ENCODE measurements at places on chromosomes 7 and 10.

- peak; percentile 90 for DNase-seq
Observed at GRCh38 chr10:103645141-103646054, 151.9 kb downstream of the NEURL1 start.

DNA sequence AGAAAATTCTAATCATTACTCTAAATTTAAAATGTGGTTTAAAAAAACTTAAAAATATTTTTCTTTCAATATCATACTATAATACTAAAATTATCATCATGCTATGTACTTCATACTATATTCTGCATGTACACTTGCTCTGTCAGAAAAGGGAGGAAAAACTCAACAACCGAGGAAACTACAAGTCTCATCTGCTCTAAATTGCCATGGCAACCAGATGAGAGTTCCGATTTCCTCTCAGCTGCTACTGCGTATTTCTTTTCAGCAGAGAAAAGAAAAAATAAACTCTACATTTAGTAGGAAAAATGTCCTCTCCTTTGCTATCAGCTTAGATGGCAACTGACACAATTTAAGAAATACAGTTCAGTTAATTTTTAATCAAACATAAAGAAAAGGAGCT lies 178.9 kb downstream of the SRPK2 start:
- DNase-seq = no peak

DNA sequence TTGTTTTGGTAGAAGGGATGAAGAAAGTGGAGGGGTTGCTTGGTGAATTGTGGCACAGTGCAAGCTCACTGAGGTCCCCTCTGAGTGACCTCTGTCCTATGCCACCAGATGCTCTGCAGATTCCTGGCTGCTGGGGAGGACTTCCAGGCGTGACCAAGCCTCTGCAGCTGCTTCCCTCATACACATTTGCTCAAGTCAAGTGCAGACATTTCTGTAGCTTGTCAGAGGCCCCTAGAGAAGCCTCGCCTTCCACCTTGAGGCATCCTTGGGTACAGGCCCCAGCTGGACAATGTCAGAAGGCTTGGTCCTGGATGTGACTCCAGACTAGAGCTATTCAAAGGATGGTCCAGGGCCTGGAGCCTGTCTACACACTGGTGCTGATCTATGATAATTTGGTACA lies 464.2 kb downstream of the PLXNA4 start:
- DNase-seq = no peak

GRCh38 chr7:12968836-12969422 lies 281.5 kb downstream of the ARL4A start:
- no peak for DNase-seq

GRCh38 chr7:115221456-115221855 lies 299.6 kb downstream of the MDFIC start:
- DNase-seq = no peak

DNA sequence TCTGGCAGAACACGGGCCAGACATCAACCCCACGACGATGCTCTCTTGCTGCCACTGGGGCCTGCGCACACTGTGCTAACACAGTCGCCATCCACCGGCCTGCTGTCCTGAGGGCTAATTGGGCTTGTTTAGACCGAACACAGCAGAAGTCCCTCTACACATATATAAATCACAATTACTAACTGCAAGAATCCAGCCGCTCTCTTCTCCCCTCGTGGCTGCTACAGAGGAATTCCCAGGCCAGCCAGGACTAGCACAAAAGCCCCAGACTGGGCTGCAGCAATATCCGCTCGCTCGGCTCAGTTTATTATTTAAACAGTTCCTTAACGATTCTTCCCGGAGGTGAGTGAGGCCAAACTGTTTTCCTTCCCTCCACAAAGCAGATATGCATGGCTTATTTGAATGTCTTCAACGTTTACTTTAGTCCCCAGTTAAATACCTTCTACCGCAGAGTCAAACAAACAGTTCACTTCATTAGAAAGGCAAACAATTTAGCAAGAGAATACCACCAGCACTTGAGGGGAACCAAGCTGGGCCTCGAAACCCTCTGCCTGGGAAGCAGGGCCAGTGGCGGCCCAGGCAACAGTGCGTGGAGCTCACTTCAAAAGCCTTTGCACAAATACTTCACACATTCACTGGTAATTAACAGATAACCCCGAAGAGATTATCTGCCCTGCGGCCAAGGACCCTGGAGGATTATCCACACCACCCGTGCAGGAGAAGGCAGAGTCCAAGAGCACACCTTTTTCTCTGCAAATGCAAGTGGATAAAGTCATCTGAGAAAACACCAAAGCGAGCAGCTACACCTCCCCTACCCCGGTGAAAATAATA lies 145.3 kb downstream of the GLI3 start:
- no peak for DNase-seq

DNA sequence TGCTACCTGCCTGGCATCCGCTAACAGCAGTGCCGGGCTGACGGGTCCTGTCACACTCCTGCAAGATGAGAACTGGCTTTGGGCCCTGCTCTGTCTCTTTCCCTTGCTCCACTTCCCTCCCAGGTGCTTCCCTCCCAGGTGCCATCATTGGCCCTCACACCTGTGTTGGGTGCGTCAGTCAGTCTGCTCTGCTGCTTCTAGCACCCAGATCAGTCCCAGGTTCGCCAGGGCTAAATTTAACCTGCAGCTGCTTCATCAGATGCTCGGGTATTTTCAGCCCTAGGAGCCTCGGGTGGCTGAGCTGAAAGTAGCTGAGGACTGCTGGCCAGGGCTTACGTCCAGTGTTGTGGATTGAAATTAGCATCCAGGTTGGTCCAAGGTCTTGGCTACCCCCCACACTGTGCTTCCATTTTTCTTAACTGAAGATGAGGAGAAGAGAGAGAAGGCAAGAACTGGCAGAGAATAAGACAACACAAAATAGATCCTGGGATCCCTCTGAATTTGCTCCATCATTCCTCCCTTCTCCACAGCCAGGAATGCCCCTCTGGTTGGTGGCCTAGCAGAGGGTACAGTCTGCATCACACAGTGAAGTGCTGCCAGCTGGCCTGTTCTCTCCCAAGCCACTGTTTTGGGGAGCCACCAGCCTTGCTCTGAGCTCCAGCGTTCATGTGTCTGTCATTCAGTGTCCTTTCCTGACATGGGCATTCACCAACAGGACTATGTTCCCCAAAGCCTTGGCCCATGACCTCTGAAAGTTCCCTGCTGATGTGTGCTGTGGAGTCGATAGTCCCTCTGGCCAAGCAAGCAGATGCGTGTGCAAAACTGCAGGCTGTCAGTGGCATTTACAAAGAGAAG lies 65.9 kb upstream of the SYPL1 start:
- DNase-seq = no peak
